Stimulated activated CD4-positive, alpha-beta T cell treated with anti-CD3 and anti-CD28 coated beads, Interleukin-2, amount 100 ng/mL, for 24 hours (primary cell): ENCODE measurements at places on chromosomes 5 and 9.

DNA sequence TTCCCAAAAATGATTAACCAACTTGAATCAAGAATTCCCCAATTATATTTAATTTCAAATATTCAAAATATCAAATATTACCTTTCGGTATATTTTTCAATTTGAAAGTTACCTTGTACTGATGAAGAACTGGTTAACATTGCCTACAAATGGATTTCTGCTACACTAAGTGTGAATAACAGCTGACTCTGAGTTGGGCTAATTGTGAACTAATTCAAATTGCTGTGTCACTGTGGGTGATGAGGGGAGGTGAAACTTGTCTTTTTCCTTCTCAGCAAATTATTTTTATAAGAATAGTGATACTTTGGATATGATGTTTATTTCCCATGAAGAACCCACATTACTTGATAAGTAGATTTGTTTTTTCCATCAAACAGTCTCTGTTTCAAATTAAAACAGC, 103.4 kb upstream of the RPS23 start:
- no peak for DNase-seq

DNA sequence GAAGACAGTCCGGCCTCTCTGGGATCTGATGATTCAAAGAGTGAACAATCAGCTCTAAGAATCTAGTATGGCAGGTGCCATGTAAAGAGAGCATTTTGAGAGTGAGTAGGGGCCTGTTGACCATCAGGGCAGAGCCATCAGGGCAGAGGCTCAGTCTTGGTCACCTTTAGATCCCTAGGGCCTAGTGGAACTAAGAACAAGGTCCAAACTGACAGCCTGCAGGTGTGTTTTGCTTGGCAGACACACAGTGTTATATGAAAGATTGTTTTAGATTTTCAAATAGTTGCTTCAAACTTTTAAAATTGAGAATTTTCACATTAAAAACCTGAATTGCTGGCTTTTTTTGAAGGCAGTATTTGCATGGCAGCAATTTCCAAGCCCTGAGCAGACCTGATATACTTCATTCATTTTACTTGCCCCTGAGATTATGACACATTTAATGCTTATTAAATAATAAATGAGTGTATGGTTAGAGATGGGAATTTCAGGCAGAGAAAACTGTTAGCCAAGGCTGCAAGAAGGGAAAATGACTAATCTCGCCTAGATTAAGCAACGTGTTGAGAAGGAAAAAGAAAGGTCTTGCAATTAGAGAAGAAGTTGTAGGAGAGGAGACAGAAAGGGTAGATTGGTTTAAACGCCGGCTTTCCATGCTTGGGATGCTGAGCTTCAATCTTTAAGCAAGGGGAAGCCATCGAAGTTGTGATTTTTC, 279.6 kb downstream of the ARRDC3 start:
- DNase-seq, result no peak

- no peak for DNase-seq
Observed at GRCh38 chr5:99122976-99123375, 194.2 kb upstream of the CHD1 start.

GRCh38 chr5:116865651-116866050, 291.0 kb upstream of the SEMA6A start:
- no peak for DNase-seq

GRCh38 chr9:69090946-69091345, 55.4 kb downstream of the FXN start:
- DNase-seq, result no peak

GRCh38 chr9:69079186-69079585, 43.6 kb downstream of the FXN start:
- DNase-seq, result no peak

DNA sequence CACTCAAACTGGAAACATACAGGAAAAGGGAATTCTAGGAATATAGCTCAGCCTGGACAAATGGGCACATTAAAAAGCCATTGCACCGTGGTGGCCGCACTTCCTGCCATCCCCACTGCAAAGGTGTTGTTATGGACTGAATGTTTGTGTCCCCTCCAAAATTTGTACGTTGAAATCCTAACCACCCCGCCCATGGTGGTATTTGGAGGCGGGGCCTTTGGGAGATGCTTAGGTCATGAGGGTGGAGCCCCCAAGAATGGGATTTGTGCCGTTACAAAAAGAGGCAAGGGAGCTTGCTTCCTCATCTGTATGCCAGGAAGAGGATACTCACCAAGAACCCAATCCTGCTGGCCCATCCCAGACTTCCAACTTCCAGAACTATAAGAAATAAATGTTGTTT, 1.1 kb upstream of the CMBL start:
- DNase-seq, result no peak

GRCh38 chr5:1323803-1324173, 21.1 kb downstream of the CLPTM1L start:
- DNase-seq, result no peak

- DNase-seq, result no peak
Observed at GRCh38 chr5:76125888-76126287, 42.7 kb downstream of the SV2C start.

DNA sequence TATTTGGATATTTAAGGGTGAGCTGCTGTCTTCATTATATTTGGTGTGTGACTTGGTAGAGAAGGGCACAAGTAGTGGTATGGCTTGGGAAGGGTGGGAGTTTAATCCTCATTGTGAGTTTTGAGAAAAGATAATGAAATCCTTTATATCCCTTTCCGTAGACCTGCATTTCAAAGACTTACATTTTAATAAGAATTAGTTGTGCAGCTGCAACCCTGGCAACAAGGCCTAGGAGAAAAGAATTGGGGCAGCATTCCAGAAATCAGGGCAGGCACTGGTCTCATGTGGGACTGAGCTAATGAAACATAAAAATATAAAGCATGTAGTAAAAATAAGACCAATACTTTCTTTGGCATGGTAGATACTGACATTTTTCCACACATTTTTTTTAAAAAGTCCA, 60.5 kb downstream of the CDC42SE2 start:
- DNase-seq, result no peak

DNA sequence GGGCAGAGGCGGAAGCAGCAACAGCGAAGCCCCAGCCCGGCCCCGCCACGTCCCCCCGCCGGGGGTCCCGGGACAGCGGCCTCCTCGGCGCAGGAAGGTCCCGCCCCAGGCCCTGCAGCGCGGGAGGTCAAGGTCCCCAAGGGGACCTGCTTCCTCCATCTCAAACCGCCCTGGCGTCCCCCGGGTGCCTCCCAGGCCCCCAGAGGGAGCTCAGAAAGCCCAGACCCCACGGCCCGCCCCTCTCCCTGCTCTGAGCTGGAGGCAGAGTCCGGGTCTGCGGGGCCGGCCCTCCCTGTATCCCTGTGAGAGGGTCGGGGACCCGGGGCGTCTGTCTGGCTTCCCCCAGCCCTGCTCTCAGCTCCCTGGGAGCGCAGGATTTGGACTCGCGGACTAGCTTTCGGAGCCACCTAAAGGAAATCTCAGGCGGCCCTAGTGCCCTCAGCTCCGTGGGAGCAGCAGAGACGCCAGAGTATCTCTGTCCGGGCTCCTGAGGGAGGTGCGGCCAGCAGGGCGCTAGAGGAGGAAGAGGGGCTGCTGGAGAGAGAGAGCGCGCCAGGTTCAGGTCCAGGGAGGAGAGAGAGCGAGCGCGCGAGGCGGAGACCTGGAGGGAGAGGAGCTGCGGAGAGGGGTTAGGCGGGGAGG, 30.7 kb downstream of the EXOC3 start:
- peak; percentile 44 for DNase-seq

- no peak for DNase-seq
Observed at GRCh38 chr9:35112257-35113020, 3.2 kb downstream of the ATOSB start.

DNA sequence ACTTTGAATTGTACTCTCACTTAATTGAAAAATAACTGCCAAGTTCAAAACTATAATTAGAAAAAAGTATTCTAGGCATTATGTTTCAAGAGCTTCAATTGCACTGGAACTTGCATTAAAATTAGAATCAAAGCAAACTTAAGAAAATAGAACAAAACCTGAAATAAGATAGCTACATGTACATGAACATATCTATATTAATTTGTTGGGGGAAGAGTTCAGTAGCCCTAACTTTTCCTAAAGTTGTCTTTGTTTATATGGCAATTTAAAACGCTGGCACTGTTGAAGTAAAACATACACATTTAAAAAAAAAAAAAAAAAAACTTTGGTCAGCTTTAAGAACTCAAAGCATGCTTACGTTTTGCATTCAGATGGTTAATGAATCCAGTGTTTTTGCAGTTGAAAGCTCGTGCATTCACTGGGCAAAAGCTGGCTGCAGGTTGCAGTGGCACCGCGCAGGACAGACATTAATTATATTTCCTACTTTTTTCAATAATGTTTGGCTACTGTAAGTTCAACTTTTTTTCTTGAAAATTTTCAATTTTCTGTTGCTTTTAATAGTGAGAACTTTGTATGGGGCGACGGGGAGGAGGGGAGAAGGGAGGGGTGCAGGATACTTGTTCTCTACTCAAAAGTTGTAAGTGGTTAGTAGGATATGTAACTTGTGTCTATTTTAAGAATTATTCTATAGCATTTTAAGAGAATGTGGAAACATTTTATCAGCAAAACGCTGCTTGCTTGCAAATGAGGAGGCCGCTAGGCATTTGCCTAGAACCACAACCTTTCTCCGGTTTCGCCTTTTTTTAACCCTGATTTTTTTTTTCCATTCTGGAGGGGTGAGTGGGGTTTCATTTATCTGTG, 3.9 kb downstream of the NR2F1 start:
- DNase-seq, result no peak

DNA sequence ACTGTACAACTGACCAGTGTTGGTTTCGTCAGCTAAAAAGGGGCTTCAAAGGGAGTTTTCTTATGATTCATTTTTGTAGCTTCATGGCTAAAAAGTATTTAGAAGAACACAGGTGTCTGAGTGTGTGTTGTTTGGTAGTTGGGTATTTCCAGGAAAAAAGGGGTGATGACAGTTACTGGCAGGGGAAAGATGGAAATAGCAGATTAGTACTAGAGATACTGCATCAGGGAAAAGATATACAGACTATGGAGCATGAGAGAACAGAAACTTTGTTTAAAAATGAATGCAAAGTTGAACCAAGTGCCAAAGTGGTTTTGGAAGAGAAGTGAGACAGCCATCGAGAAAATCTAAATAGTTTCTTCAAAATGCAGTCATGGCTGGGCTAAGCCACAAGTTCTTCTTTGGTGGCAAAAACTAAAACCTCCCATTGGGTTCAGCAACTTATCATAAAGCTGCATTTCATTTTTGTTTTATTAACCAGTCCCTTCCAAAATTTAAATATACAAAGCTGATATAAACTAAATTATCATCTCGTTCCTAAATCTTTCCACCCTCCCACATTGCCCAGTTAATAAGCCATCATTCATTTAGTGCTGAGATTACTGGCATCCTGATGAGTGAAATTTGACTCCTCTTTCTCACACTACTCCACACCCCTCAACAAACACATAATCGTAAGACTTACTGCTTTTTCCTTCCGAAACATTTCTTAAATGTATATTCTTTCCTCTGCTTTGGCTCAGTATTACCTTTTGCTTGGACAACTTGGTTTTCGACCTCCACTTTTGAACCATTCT, 33.5 kb downstream of the ELL2 start:
- DNase-seq, result no peak

- no peak for DNase-seq
Observed at GRCh38 chr9:137457406-137458193, 1.5 kb downstream of the NSMF start.

DNA sequence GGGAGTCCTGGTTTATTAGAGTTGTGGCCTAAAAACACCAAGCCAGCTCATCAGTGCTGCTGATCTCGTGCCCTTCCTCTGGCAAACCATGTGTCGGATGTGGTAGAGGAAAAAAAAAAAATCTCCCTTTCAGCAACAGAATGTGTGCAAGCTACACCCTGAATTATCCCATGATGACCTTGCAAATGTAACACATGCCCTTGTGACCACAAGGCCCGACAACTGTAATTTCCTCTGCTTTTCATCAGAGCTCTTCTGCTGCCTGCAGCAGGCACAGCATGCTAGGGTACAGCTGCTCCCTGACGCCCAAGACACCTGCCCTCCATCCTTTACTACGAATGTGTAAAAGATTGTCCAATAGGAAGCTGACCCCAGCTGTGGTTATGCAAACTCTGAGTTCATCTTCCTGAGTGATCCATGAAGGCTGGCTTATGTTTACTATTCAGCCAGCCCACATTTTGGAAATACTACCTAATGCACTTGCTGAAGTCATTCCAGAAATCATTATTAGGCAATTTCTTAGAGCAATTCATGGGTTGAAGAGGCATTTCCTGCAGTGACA, 14.6 kb upstream of the BNC2 start:
- no peak for DNase-seq

GRCh38 chr5:32264957-32265572, 47.7 kb downstream of the MTMR12 start:
- no peak for DNase-seq

- no peak for DNase-seq
Observed at GRCh38 chr5:146669656-146670055, 153.7 kb upstream of the GPR151 start.

- DNase-seq, result no peak
Observed at GRCh38 chr9:123150708-123151503, 117.4 kb downstream of the GPR21 start.

DNA sequence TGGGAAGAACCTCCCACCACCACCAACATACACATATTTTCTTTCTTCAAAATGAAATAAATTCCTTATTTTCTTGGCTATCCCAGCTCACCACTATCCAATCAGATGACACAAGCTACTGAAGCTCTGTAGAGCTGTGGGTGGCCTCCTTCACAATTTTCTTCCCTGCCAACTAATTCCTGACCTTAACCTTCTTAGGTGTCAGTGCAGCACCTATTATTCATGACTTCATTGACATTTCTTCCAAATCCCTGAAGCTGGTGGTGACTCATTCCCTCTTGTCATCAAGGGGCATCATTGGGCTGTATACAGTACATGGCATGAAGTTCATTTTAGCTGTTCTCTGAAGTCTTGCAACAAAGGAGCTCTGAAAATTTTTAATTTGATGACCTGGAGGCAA, 42.0 kb upstream of the ADRA1B start:
- no peak for DNase-seq

DNA sequence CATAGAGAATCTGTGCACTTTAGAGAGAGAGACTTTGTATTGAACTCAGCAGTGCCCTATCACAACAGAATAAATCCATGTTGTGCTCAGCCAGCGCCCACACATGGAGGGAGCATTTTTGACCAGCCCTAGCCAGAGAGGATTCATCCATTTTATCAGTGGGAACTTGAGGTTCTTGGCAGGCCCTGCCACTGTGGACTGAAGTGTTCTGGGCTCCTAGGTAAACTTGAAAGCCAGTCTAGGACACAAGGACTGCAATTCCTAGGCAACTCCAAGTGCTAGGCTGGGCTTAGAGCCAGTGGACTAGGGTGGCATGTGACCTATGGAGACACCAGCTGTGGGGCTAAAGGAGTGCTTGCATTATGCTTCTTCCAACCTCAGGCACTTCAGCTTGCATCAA, 523.5 kb downstream of the CDH12 start:
- DNase-seq, result no peak
